ENCODE measurements at places on chromosomes 2 and 18.
A peak's percentile ranks its signal among the peaks of the same experiment; 100 is the strongest.

DNA sequence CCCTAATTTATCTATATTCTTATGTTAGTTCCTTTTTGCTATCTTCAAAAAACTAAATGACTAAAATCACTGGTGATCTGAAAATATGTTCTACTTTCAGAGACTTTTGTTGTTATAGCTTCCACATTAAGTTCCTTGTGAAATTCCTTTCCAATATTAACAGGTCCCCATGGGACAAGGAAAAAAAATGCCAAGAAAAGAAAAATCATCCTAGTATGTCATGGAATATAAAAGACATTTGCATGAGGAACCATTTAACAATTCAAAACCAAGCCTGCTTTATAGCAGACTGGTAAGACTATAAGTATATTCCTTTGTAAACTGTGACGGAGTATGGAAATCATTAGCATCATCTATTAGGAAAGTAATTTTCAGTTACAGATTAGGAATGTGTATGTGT, 48.1 kb downstream of the COBLL1 start:
- no peak for DNase-seq

GRCh38 chr2:69830045-69830905, 815 bp downstream of the GMCL1 start:
- peak; percentile 50 for DNase-seq

- no peak for DNase-seq
These were observed 17.6 kb upstream of the KIDINS220 start for GRCh38 chr2:8855010-8855409.

- no peak for DNase-seq
These were observed 70.6 kb downstream of the CERS6 start for GRCh38 chr2:168526641-168527040.

GRCh38 chr2:103346780-103347179, 584.9 kb downstream of the TMEM182 start:
- DNase-seq: no peak

GRCh38 chr2:88897715-88898114, 206.2 kb downstream of the RPIA start:
- peak; percentile 15 for DNase-seq

DNA sequence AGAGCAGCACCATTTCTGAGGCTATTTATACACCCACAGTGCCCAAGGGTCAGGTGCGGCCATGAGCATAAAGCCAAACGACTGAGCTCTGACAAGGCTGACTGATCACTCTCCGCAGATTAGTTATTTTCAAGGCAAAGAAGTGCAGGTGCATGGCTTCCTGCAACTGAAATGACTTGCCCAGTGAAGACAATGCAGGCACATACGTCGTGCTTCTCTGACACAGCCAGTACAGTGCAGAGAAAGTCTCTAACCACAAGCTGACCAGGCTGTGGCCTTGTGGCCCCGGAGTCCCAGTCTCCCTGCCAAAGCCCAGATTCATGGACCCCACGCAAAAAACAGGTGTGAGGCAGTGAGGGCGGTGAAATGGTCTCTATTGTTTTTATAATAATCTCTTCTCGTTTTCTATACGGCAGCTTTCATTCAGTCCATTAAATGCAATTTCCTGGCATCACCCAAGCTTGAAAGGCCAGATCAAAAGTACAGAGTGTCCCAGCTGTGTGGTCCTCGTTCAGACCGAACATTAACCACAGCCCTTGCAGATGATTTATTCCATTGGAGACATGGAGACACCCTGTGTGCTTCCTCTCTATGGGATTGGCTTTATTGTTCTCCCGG, 447.0 kb upstream of the ID2 start:
- DNase-seq: no peak

DNA sequence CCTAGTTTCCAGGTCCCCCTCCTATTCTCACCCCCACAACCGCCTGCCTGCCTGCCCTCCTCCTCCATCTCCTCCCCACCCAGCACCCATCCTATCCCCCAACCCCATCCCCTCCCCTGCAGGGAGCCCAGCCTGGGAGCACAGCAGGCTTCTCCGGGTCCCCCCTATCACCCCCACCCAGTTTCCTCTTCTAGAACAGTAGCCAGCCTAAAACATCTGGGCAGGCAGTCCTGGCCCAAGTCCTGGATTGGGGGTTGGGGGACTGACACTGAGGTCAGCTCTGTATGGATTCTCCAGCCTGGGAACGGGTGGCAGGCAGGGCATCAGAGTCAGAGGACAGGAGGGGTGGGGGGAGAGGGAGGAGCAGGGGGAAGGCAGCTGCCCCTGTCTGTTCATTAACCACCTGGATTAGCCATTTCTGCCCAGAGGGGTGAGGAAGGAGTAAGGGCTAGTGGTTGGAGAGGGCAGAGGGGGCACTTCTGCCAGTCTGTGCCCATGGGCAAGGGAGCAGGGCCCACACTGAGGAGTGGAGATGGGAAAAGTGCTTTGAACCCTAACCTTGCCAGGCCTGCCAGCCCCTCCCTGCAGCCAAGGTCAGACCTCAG, 60.0 kb downstream of the TNS1 start:
- no peak for DNase-seq

DNA sequence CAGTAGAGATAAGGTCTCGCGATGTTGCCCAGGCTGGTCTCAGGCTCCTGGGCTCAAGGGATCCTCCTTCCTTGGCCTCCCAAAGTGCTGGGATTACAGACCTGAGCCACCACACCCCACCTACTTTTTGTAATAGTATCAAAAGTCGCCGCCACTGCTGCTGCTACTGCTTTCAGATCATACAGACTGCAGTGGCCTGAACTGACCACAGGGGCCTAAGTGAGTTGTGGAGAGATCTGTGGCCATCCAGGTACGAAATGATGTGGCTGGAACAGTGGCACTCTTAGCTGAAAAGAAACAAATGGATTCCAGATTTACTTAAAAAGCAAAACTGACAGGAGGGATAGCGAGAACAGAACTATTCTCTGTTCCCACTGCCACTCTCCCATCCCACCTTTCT, 32.9 kb upstream of the POMC start:
- no peak for DNase-seq

- DNase-seq: no peak
These were observed 161.1 kb downstream of the FAM210A start for GRCh38 chr18:13565228-13565627.
